Left lobe of liver (tissue), 2 donors: ENCODE measurements at places on chromosomes 3 and 15. TPM values are rescaled to one million over a fixed set of nuclear protein-coding genes. Genes with fewer than 3 reads are reported as not detected.

Gene SLC51A
- total RNA-seq = 20.0 TPM

Gene USP19
- 37.1 TPM for total RNA-seq

Gene STARD5
- 17.8 TPM for total RNA-seq

Gene MKRN3
- 0.13 TPM for total RNA-seq

Gene CFAP92
- not detected for total RNA-seq

Gene RLBP1
- total RNA-seq = not detected

Gene ADAMTS7
- total RNA-seq = 0.86 TPM

Gene TXNRD3
- 10.7 TPM for total RNA-seq

Gene USP8
- total RNA-seq = 27.4 TPM

Gene GRM2
- total RNA-seq = 0.05 TPM

DNA sequence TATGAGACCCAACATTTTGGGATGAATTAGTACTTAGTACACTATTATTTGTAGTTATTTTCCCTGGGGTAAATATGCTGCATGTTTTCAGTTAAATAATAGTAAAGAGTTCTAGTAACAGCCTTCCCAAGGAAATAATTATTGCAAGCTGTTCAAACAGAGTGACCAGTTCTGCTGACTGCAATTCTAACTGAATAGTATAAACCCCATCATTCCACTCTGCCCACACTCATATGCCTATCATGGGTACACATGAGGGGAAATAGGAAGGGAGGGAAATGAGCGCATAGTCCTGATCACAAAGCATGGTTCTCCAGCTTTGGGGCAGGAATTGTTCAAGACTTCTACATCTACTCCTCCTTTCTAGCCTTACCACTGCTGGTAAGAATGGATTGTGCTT is 18.7 kb downstream of the UQCC5 start:
- no peak for DNase-seq

GRCh38 chr15:73683777-73684580 is at the start of gene CD276:
CD276 (plus strand) TSS chr15:73684383; CDS start chr15:73699640, 15,257 bp downstream.
- DNase-seq = peak; percentile 93

DNA sequence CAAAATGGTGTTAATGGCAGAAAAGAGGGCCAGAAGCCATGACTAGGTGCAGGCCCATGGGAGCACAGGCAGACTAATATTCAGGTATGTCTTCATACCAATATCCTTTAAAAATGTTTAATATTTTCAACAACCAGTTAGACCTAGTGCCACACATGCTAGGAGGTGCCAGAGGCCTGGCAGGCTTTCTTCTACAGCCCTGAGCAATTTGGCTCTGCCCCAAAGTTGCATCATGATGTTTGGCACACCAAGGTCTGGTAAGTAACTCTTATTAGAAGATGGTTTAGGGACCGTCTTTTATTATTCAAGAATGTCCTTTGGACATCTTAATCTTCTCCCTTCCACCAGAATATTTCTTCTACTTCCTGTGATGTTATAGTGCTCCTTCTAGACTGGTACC is 34.8 kb downstream of the MITF start:
- DNase-seq = peak; percentile 69

- DNase-seq = no peak
These were observed 104.9 kb upstream of the NEDD4 start for GRCh38 chr15:56098195-56098863.

- no peak for DNase-seq
These were observed 44.8 kb upstream of the SPSB4 start for GRCh38 chr3:141006344-141006743.

- no peak for DNase-seq
These were observed 168.2 kb downstream of the SOX2 start for GRCh38 chr3:181879926-181880325.

DNA sequence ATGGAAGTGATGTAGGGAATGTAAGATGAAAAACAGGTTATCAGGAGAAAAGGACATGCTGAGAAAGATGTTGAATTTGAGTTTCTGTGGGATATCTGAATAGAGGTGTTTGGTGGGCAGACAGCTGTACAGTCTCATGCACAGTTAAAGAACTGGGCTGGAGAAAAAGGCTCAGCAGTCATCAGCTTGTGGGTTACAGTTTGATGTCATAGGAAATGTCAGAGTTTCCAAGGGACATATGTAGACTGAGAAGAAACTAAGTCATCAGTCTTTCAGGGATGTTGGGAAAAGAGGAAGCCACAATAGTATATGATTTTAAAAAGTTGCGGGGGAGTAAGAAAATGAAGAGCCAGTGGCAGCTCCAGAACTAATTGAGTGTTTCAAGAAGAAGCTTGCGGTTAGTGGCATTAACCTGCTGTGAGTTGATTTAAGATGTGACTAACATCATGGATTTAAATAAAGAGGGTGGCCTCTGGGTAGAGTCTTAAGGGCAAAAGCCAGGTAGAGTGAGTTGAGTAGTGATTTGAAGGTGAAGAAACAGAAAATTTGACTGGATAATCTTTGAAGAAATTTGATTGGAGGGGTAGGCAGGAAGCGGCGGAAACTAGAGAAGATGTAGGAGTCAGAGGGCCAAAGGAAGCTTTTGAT is 24.6 kb downstream of the GORASP1 start:
- no peak for DNase-seq

- DNase-seq = no peak
These were observed 1180.6 kb upstream of the GBE1 start for GRCh38 chr3:82942041-82942440.

DNA sequence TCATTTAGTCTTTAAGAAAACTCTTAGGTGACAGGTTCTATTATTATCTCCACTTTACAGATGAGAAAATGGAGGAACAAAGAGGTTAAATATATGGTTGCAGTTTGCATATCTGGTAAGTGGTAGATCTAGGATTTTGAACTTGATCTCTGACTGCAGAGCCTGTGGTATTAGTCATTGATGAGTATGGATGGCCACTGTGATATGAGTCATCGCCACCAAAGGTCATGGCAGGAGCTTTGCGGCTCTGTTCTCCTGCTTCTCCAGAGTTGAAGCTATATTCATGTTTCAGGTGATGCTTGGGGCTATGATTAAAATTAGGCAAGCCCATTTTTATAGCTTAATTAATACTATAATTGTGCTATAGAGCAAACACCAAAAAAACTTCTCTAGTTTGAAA is 306.2 kb upstream of the DPPA4 start:
- DNase-seq = no peak

GRCh38 chr15:92069308-92070250 is 216.1 kb downstream of the SLCO3A1 start:
- DNase-seq = no peak

DNA sequence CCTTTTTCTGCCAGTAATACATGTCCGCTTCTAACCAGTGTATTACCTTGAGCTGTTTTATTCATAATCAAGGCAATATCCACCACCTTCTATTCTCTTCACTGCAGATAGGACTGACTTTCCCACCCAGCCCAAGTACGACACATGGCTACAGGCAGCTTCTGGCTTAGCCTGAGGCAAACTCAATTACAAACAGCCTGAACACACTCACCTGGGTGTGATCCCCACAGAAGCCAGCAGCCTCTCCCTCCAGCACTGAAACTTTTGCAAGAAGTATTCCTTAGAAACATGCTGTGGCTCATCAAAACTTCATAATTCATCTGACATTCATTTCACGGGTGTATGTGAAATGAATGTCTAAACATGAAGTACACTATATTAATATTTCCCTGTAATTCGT is 13.5 kb upstream of the KCNMB3 start:
- no peak for DNase-seq

- no peak for DNase-seq
These were observed 867.8 kb downstream of the SQOR start for GRCh38 chr15:46502667-46503066.

- no peak for DNase-seq
These were observed 260.1 kb upstream of the RASGRP1 start for GRCh38 chr15:38824719-38825118.

GRCh38 chr15:90351479-90352106 is 491 bp upstream of the ZNF774 start:
- DNase-seq = no peak

GRCh38 chr3:110767156-110767555 is 304.5 kb upstream of the NECTIN3 start:
- no peak for DNase-seq

DNA sequence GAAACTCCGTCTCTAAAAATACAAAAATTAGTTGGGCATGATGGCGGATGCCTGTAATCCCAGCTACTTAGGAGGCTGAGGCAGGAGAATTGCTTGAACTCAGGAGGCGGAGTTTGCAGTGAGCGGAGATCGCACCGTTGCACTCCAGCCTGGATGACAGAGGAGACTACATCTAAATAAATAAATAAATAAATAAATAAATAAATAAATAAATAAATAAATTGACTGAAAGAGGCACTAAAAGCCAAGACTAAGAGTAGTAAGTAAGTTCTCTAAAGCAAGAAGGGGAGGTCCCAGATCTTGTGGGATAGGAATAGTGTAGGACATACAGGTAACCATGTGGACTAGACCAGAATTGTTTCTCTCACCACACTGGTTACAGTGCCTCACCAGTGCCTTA is 40.0 kb downstream of the TLNRD1 start:
- DNase-seq = no peak

DNA sequence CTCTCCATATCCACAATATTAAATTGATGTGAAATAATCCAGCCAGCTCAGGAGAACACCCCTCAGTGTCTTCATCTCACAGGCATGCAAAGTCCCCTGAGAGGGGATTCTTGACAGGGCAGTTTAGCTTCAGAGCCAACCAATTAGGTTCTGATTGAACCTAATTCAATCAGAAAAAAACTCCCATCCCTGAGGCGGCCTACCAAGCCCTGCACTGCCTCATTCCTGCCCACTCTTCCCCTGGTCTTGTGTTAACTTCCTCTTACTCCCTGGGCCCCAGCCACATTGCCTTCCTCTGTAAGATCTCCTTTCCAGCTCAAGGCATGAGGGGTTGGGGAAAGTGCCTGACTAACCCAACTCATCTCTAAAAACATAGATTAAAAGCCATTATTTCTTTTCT is 46.1 kb downstream of the FRMD4B start:
- no peak for DNase-seq

DNA sequence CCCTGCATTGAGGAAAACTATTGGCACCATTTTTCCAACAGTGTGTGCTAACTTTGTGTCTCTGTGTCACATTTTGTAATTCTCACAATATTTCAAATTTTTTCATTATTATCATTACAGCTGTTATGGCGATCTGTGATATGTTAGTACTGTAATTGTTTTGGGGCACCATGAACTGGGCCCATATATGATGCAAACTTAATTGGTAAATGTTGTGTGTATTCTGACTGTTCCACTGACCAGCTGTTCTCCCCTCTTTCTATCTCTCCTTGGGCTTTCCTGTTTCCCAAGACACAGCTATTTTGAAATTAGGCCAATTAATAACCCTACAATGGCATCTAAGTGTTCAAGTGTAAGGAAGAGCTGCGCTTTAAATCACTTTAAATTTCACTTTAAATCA is 2.2 kb upstream of the CYP8B1 start:
- no peak for DNase-seq

- DNase-seq = no peak
These were observed 45.9 kb downstream of the POLR2M start for GRCh38 chr15:57752436-57752835.

- DNase-seq = no peak
These were observed 2.7 kb upstream of the DMXL2 start for GRCh38 chr15:51625236-51625635.

DNA sequence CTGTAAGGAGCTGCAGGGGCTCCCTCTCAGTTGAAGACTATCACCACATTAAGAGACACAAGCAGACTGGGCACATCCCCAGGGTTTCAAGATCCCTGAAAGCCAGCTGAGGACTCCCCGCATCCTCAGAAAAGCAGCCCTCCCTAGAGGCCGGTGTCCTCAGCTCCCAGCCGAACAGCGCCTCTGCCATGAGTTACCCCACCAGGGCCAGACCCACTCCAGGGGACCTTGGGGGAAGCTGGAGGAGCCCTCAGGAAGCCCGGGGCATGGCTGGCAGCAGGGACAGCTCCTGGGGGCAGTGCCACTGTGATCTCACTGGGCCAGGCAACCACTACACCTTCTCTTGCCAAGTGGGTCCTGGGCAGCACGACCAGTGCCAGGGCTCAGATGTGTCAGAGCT is 8.1 kb downstream of the KLF15 start:
- DNase-seq = peak; percentile 48

DNA sequence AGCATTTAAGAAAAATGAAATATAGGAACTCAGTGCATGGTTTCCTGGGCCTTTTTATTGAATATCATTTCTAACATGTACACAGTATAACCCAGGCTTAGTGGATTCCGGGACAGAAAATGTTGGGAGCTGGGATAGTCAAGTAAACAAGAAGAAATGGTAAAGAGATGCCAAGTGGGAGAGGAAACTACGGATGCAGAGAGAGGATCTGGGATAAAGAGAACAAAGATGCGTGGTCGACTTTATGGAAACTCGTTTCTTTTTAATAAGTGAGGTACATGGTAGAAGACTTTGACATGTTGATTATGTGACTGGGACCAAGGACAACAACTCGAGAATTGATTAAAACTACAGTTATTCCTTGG is 1.2 kb upstream of the GPR176 start:
- DNase-seq = no peak

DNA sequence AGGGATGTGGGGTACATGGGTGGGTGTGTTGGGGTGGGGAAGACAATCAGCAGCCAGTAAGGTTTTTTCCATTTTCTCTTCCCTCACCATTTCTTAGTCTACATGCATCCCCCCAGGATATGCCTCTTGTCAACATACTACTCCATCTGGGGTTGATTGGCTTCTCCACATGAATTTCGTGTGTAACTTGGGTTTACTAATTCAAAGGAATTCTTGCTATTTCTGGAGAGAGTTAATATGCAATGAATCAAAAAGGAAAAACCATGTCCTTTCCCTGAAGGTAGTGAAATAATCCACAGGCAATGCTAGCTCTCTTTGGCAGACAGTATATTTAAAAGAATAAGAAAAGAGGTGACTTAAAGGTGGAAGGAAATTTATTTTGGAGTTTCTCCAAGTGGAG is 198.4 kb downstream of the EBLN2 start:
- no peak for DNase-seq

- no peak for DNase-seq
These were observed 31.3 kb upstream of the LPP start for GRCh38 chr3:188122571-188123169.

GRCh38 chr3:123421353-123422174 is 27.3 kb downstream of the ADCY5 start:
- DNase-seq = no peak

DNA sequence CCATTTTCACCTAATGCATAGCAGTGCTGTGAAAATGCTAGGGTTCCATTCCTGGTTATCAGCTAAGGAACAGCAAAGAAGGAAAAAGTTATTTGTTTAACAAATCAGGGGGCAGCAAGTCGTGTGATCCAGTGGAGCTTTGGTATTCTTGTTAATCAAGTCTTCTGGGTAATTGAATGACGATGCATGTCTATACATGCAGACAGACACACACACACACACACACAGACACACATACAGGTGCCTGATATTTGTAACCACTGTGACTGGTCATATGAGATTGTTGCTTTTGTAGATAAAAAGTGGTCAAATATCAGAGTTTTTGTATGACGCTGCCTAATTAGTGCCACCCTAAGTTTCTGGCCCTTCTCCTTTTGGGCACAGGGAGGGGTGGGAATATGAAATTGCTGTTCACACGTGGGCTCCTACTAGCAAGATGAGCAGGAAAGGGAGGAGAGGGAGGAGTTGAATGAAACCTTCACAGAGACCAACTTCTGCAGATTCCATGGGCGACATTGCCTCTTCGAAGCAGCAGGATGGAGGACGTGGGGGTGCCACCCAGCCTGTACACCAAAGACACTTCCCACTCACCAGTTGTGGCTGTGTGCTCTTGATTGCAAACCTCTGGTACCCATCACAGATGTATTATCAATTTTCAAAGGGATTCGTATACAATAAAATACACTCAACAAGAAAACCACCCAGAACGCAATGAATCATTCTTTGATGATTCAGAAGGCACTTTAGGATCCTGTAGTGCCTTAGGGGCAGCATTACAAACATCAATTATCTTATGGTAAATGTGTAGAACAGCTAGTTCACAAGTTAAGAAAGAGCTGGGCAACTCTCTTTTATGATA is 281.9 kb upstream of the ICE2 start:
- no peak for DNase-seq
